Cardiac muscle cell (in vitro differentiated cells and primary cell): ENCODE measurements at places on chromosomes 1 and 21. TPM values are rescaled to one million over a fixed set of nuclear protein-coding genes. Genes with fewer than 3 reads are reported as not detected.
A peak's percentile ranks its signal among the peaks of the same experiment; 100 is the strongest.

Gene LIN28A
- total RNA-seq = 7.2 and 16.6 TPM in 2 replicates

Gene FCGR2B
- not detected in 2 replicates for total RNA-seq

Gene ATP8B2
- 102 and 116 TPM in 2 replicates for total RNA-seq

Gene RSPH1
- 0.06 TPM in 1 of 2 replicates, not detected in the other for total RNA-seq

DNA sequence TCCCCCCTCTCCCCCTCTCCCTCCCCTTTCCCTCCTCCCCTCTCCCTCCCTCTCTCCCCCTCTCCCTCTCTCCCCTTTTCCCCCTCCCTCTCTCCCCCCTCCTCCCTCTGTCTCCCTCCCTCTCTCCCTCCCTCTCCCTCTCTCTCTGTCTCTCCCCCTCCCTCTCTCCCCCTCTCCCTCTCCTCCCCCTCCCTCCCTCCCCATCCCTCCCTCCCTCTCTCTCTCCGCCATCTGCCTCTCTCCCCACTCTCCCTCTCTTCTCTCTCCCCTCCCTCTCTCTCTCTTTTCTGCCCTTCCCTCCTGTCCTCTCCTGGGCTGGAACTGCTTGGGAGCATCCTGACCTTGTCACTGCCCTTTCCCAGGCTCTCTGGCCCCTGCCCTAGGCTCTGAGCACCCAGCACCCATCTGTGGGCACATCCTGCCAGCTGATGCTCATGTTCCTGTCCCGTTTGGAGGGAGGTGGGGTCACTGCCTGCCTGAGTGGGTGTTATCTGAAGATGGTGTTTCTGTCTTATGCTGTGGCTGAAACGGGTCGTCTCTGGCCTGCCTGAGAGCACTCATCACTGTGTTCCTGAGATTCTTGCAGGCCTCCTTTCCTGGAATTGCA, 10.8 kb downstream of the FTCD start:
- no peak for DNase-seq

GRCh38 chr1:1173061-1173792, 453 bp upstream of the TTLL10 start:
- no peak for DNase-seq

- DNase-seq = no peak
Observed at GRCh38 chr1:219387211-219387610, 213.5 kb downstream of the LYPLAL1 start.

DNA sequence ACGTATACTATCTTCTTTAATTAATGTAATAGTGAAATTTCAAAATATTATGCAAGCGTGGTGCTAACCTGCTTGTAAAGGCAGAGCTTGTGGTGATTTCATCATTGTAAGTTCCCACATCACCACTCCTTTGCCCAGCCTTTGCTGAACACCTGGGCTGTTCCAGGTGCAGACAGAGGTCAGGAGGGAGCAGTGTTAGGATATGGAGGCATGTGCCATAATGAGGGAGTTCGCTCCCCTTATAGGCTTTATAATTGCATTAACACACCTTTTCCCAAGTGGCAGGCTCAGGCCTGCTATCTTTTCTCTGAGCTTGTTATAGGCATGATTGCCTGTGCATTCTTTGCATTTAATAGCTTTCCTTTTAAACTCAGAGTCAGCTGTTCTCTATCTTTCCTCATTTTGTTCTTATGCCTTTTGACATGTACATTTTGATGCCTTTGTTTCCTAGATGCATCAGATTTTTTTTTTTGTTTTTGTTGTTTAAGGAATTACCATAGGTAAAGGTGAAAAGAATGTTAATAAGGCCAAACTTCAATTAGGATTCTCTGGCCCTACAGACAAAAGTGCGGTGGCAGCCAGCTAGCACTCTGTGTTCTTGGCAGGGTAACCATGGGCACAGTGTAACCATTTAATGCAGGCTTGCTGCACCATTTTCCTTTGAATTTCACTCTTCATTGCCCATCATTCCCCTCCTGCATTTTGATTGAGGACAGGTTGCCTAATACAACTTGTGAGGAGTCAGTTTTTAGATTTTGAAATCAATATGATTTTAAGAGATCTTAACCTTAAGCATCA, 12.6 kb downstream of the NPL start:
- DNase-seq = no peak

DNA sequence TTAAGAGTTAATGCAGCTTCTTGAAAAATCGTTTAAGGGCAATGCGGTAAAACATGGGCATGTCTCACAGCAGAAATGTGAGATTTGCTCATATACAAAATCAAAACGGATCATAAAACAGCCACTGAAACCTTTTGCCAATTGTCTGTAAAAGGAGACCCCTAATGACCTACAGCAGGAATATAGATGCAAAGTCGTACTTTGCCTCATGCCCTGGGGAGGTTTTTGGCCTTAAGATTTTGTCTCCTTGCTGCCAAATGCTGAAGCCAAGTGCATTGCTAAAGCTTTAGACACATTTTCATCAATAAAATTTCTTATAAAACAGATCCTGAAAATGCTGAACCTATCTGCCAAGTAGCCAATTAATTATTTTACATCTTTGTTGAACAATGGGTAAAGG, 226.9 kb downstream of the TGFB2 start:
- DNase-seq = no peak

- no peak for DNase-seq
Observed at GRCh38 chr21:40685141-40685540, 161.8 kb downstream of the DSCAM start.

DNA sequence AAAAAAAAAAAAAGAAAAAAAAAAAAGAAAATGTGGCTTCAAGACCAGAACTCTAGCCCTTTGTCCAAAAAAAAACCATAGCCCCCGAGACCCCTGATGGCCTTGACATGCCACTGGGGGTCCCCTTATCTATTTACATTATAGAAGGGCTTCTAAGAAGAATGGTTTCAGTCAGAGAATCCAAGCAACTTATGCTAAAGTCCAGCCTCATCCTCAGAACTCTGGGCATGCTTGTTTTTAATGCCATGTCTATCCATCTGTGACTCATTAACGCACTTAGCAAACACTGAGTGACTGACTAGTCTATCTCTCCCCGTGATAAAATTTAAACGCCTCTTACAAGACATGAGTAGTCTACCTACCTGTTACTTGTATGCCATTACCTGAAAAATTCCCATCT, 29.3 kb downstream of the ERG start:
- DNase-seq = no peak

DNA sequence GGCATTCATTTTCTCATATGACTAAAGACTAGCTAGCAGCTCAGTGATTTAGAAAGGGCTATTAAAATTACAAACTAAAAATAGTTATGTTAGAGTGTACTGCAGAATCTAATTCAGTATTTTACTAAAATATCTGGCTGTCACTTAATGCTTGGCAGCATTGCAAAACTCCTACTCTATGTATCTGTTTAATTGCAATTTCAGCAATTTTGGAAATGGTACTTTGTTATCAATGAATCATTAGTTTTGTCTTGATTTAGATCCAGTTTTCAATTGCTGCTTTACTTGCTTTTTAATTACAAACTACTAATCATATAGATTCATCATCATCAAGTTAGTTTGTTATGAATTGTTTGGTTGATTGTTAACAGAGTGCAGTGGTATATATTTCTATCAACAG, 19.2 kb downstream of the C1orf87 start:
- no peak for DNase-seq

DNA sequence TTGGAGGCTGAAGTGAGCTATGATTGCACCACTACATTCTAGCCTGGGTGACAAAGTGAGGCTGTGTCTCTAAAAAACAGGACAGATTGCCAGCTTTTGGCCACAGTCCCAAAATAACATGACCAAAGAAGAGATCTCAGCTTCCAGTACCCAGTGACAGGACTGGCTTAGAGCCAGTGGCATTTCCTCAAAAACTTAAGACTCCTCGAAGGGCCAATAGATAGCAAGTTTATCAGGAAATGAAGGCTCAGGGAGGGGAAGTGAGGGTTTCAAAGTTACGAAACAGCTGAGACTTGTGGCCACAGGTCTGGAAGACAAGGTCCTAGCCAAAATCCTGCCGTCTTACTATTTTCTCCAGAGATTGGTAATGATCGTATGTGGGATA, 6.3 kb upstream of the TMEM39B start:
- DNase-seq = peak; percentile 93

GRCh38 chr1:112674986-112675727, 698 bp downstream of the MOV10 start:
- DNase-seq = no peak

DNA sequence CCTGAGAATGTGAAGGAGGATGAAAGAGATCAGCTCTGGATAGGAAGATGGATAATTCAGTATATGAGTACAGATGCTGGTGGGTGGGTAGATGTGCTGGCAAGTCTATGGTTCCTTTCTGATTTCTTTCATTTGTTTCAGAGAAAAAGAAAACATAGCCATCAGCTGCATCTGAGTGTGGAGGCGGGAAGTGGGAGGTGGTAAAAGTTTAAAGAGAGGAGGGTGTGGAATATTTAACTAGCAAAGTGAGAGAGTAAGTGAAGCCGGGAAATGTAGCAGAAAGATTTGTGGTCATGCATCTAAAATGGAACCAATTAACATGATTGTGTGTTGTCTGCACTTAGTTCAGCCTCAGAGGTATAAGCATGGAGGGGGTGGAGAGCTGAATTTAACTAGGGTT, 16.4 kb downstream of the RPE65 start:
- DNase-seq = no peak
